ENCODE measurements at places on chromosomes 4 and X. TPM values are rescaled to one million over a fixed set of nuclear protein-coding genes. Genes with fewer than 3 reads are reported as not detected.

Gene PAGE2B
- 8.6 TPM for total RNA-seq

Gene SNCA
- 2.4 TPM for total RNA-seq

Gene HELT
- total RNA-seq = not detected

Gene PF4V1
- total RNA-seq = not detected

Gene PNCK
- 1.9 TPM for total RNA-seq

Gene DAPP1
- 2.2 TPM for total RNA-seq

Gene PAK3
- total RNA-seq = not detected

- no peak for DNase-seq
These were observed 406.8 kb downstream of the SLITRK2 start for GRCh38 chrX:146224442-146224841.

DNA sequence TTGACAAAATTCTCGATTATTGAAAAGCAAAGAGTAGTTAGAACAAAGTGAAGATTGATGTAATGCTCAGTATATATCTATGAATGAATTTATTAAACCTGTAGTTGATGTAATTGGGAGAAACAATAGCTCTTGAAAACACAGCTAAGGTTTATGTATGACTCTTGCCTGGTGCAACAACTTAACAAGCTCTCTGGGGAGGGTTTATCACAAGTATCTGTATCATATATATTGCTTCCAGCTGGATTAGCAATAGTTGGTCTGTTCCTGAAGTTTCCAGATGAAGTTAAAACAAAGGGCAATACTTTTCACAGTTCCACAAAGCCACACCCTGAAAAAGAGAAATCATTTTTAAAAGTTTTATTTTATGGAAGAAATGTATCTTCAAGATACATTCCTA, 91.4 kb downstream of the ARSJ start:
- DNase-seq = no peak

- DNase-seq = no peak
These were observed 36.3 kb downstream of the GPR143 start for GRCh38 chrX:9729171-9729885.

DNA sequence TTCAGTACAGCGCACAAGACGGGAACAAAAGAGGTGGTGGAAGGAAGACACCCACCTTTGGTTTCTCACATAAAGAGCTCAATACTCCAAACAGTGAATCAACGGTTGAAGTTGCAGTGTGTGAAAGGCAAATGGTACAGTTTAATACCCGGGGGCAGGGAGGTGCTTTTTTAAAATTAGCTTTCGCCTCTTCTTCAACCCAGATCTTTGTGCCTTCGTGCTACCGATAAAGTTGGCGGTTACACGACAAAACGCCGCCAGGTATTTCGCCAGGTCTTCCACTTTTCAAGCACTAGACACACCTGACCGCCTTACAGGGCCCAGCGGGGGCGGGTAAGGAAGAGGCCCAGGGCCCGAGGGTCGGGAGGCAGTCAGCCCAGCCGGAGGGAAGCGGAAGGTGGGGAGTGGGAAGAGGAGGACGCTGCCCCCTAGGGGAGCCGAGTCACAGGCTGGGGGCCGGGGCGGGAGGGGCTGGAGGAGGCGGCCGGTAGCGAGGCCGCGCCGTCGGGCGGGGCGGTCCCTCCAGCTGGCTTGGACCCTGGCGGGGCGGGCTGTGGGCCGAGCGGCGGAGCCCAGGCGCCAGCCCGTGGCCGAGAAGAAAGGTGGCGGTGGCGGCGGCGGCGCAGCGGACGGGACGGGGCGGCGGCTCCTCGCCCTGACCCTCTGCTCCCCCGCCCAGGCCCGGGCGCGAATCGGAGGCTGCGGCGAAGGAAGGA, 16.0 kb downstream of the UTP3 start:
- peak; percentile 86 for DNase-seq

DNA sequence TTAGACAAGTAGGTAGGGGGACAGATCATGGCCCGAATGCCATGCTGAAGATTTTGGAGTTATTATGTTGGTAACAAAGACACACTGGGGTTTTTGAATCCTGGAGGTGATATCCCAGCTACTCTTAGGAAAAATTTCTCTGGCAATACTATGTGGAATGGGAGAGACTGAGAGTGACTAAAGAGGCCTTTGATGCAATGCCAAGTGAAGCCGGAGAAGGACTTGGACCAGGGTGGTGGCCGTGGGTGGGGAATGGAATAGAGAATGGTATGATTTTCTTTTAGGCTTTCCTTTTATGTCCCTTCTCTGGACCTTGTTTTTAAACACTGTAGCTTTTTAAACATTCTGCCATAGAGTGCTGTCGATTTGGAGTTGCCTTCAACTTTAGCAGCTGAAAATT, 141.6 kb downstream of the DCLK2 start:
- no peak for DNase-seq

DNA sequence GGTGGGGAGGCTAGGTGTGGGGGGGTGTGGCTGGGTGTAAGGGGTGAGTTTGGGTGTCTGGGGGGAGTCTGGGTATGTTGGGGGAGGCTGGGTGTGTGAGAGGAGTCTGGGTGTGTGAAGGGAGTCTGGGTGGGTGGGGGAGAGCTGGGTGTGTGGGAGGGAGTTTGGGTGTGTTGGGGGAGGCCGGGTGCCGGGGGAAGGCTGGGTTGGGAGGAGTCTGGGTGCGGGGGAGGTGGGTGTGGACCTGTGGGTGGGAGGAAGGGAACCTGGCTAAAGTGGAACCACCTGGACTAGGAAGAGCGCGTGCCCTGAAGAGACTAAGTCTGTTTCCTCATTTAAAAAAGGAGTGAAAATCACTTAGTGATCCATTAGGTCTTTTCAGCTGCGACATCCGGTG, 18.3 kb downstream of the SPON2 start:
- peak; percentile 57 for DNase-seq

- DNase-seq = no peak
These were observed 132.8 kb downstream of the MGST2 start for GRCh38 chr4:139798456-139798855.

- no peak for DNase-seq
These were observed 304.4 kb downstream of the DHX15 start for GRCh38 chr4:24279911-24280375.

GRCh38 chr4:125115941-125116340, 198.8 kb upstream of the FAT4 start:
- DNase-seq = no peak

- no peak for DNase-seq
These were observed 114.3 kb downstream of the CPEB2 start for GRCh38 chr4:15116509-15117079.

DNA sequence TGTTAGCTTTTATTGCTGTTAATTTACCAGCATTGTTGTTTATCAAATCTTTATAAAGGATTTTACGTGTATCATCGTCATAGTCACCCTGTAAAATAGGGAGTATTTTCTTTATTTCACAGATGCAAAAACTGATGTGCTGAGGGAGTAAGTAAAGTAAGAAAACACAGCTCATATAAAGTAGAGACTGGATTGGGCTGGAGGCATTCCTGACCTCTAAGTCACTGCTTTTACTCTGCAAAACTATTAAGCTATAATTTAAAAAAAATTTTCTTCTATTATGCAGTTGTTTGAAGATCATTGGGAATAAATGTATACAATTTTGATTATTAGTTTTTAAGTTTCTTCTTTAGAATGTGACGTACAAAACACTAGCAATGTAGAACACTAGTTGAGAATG, 45.9 kb downstream of the NUDT6 start:
- no peak for DNase-seq

DNA sequence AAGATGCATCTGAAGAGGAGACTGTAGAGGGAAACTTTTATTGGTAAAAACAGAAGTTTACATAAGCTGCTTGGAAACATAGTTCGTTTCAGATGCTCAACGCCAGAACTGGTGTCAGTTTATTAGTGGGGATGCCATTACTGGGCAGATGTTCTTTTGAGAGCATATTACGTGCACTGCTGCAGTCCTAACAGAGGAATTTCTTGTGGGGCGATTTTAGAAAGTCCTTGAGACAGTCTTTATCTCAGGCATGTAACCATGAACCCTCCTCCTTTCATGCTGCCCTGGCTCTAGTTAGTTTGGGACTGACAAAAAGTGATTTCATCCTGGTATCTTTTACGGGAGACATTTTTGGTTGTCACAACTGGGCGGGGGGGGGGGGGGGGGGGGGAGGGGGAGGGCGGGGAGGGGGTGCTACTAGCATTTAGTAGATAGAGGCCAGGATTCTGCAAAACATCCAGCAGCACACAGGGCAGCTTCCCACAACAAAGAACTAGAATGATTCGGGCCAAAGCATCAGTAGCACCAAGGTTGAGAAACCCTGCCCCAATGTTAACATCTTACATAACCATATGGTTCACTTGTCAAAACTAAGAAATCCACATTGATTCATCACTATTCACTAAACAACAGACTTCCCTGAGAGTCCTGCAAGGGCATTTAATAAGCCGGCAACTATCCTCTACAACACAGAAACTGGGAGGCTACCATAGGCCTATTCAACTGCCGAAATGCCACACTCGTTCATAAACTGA, 118.6 kb upstream of the FTHL17 start:
- no peak for DNase-seq

- DNase-seq = no peak
These were observed 85.3 kb upstream of the LIMCH1 start for GRCh38 chr4:41452484-41453225.

DNA sequence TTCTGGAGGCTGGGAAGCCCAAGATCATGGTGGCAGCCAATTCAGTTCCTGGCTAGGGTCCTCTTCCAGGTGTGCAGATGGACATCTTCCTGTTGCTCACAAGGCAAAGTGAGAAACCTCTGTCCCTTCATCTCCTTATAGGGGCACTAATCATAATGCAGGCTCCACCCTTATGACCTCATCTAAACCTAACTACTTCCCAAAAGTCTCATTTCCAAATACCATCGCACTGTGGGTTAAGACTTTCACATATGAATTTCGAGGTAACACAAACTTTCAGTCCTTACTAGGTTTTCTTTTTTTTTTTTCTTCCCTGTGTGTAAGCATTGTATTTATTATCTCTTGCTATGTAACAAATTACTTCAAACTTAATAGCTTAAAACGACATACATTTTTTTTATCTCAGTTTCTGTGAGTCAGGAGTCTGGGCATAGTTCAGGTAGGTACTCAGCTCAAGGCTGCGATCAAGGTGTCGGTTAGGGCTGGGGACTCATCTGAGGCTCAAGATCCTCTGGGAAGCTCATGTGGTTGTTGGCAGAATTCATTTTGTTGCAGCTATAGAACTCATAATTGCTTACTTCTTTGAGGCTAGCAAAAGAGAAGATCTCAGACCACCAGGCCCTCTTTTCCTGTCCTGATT, 204.7 kb upstream of the STK26 start:
- no peak for DNase-seq

GRCh38 chrX:135522878-135523693, 2.6 kb downstream of the INTS6L start:
- DNase-seq = no peak

DNA sequence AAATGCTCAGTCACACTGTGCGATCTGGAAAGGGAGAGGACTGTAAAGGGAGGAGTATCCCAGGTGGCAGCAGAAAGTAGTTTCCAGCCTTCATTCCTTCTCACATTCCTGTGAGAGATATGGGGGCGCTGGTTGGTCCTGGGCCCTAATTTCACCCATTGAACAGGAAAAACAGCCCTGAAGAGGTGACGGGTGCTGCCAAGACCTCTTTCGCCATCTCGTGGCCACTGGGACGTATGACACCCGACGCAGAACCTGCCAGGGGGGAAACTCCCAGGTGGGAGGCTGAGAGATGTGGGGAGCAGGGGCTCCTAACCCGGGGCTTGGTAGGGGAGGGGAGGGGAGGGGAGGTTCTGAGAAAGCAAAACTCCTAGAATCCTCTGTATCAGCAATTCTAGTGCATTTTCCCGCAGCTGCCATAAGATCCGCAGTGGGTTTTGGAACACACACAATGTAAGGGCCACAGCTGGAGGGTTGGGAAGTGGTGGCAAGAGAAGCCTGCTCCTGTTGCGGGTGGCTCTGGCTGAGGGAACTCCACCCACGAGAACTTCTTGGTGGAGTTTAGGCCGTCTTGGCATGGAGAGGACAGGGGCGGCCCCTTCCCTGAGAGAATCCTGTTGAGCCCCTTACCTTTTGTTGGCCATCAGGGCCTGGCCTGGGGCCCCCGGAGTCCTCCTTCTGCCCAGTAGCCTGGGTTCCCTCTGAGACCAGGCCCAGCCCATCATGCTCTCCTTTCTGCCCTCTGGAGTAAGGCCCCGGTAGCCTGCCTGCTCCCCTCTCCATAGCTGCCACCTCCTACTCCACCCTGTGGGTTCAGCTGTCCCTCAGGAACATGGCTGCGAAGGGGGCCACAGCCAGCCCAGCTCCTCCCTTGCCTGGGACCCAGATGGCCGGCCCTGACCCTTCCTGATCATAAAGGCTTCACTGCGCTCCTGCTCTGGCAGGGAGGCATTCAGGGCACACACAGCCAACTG, 134.1 kb downstream of the OR13H1 start:
- peak; percentile 74 for DNase-seq

- no peak for DNase-seq
These were observed 203.8 kb downstream of the ADGRA3 start for GRCh38 chr4:22312113-22312512.

DNA sequence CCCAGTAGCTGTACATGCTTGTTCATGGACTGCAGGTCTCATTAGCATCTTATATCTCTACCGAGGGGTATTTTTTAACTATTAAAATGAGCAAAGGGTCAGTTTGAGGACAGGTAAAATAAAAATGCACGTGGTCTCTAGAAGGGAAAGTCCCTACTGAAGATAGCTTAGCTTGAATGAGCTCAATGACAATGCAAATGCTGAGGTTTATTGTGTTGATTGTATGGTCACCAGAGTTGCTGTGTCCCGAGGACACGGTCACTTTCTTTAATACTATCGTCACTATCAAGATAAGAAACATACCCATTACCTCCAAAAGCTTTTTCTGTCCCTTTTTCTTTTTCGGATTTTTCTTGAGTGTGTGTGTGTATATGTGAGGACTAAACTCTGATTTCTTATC, 250.5 kb upstream of the PRKX start:
- DNase-seq = no peak

Data from K562 (cell line).